ENCODE measurements at places on chromosomes 4 and X.
A peak's percentile ranks its signal among the peaks of the same experiment; 100 is the strongest.

DNA sequence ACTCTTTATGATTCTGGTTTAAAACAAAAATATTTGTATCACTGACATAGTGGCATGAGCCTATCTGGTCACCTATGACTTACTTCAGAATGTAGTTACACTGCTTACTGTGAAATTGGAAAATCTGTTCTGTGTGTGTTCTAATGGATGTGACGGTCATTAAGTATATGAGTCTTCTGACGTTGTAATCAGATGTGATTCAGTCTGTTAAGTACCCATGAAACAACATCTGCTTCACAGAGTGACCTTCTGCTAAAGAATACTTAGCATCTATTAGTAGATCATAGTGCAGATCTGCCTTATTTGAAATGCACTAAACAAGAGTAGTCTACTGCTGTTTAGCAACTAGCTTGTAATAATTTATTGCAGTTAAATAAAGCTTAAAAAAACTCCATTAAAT is 317.1 kb downstream of the DCTD start:
- DNase-seq: no peak

- no peak for DNase-seq
Observed at GRCh38 chr4:86117705-86118302, 242.0 kb downstream of the MAPK10 start.

GRCh38 chrX:2682565-2683177 is 8.4 kb upstream of the CD99 start:
- DNase-seq: no peak

DNA sequence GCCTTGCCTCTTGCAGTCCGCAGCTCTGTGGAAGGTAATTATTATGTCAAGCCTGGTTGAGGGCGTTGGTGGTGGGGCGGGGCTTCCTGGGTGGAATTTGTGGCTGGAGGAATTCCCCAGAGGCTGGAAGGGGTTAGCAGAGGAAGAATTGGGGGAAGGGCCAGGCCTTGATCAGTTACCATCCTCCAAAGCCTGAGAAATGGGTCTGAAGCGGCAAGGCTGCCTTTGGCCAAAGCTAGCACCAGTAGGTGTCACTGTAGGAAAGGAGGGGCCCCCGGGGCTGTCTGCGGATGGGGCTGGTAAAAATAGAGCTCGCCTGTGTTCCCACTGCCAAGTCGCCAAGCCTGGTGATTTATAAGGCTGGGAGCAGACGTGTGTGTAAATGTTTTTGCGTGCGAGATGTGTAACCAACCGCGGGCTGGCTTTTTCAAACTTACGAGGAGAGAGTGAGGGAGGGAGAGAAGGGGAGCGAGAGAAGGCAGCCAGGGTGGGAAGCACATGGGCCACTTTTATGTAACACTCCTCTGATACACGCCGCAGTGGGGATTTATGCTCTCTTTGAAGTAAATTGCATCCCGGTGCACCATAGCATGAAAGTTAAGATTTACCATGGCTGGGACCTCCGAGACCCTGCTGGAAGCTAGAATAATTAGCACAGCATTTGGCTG is 367.0 kb downstream of the BCOR start:
- DNase-seq: peak; percentile 83

- DNase-seq: no peak
Observed at GRCh38 chr4:141283563-141283962, 62.9 kb downstream of the ZNF330 start.

- DNase-seq: no peak
Observed at GRCh38 chr4:109645874-109646710, 57.2 kb downstream of the CASP6 start.

DNA sequence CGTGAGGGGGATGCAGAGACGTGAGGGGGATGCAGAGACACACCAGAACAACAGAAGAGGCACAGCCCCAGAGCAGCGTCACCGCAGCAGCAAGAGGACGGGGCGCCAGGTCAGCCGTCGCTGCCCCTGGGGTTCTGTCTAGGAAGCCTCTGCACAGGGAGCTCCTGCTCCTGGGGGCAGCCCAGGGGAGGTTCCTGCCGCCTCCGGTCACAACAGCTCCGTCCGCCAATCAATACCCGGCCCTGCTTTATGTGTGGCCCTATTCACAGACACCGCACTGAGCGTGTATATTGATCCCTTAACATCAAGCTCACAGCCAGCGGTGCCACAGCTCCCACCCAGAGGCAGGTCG is 69.6 kb downstream of the FAM53A start:
- DNase-seq: no peak
